Daoy (cell line): ENCODE measurements at places on chromosomes 5 and 9.

DNA sequence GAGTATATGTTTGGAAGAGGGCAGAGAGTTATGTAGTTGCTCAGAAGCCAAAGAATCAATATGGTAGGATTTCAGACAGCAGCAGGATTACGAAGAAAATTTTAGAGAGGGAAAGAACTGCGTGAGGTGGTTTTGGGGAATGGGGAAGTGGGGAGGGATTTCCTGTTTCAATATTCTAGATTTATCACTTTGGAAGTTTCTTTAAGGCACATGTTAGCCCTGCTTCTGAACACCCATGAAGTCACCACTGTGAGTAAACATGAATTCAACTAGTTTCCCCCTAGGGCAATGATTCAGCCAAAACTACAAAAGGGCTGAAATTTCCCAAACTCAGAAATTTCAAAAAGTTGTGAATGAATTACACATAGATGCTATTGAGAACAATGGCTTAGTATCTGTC, 132.2 kb downstream of the EBF1 start:
- peak; percentile 61 for DNase-seq

- no peak for DNase-seq
These were observed 75.3 kb downstream of the ARHGAP26 start for GRCh38 chr5:142845402-142845921.

DNA sequence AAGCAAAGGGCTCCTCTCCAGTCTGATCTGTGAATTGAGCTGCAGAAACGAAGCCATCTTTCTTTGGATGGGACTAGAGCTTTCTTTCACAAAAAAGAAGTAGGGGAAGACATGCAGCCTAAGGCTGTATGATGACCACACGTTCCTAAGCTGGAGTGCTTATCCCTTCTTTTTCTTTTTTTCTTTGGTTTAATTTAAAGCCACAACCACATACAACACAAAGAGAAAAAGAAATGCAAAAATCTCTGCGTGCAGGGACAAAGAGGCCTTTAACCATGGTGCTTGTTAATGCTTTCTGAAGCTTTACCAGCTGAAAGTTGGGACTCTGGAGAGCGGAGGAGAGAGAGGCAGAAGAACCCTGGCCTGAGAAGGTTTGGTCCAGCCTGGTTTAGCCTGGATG, 82.1 kb downstream of the PIK3R1 start:
- no peak for DNase-seq

- peak; percentile 44 for DNase-seq
These were observed 7.3 kb downstream of the GDA start for GRCh38 chr9:72156586-72156985.

- DNase-seq = no peak
These were observed 254.6 kb upstream of the PIK3R1 start for GRCh38 chr5:67960939-67961338.

DNA sequence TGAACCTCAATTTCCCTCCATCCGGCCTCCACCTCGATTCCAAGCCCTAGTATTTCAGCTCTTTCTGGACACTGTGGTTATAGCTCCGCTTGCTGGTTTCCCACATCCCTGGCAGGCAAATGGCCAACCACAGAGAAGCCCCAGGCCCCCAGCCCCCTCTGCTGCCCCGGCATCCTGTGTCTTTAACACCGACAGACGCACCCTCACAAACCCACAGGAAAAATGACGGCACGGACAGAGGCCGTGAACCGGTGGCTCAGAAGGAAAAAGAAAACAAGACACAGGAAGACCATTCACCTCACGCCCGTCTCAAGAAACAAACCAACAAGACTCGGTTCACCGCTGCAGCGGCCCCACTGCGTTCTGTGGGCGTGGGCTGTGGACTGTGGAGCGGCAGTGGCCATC, 1.5 kb upstream of the CLIC3 start:
- no peak for DNase-seq

GRCh38 chr9:13171261-13171660, 108.2 kb downstream of the MPDZ start:
- no peak for DNase-seq

GRCh38 chr5:96350678-96351077, 82.4 kb downstream of the PCSK1 start:
- no peak for DNase-seq

DNA sequence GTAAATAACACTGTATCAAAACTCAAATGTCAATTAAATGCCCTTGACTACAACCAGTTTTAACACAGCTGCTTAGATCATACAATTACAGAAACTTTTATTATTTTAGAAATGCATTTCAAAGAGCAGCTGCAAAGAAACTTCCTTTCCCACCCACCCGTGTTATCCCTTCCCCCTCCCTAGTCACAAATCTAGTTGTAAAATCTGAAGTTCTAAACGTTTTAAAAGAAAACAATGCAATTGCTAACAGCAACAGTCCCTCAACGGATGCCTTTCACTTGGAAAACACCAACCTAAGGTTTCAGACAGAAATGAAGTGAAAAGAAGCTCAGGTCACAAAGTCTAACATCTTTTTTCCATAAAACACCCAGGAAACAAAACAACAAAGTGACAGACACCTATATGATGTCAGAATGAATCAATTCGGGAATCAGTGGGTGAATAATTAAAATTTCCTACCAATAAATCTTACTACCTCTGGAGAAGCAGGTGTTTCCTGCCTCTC, 100.3 kb downstream of the FBXW11 start:
- DNase-seq = no peak

GRCh38 chr5:87526131-87526530, 113.4 kb upstream of the CCNH start:
- no peak for DNase-seq

DNA sequence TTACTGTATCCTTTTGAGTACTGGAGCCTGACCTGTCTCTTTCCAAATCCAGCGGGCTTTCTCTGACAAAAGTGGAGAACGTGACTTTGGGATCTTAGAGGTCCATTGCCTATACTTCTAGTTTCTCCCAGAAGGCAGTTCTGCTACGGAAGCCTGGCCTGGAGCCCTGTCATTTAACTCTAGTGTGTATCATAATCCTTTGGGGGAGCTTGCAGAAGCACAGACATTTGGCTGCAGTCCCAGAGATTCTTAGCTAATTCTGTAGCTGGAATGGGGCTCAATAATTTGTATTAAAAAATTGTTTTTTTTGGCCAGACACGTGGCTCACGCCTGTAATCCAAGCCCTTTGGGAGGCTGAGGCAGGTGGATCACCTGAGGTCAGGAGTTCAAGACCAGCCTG, 3.0 kb downstream of the HARS2 start:
- DNase-seq = no peak

GRCh38 chr9:136398286-136398685, 1.7 kb downstream of the SNAPC4 start:
- no peak for DNase-seq

- no peak for DNase-seq
These were observed 1363.3 kb downstream of the MAT2B start for GRCh38 chr5:164868761-164869160.

DNA sequence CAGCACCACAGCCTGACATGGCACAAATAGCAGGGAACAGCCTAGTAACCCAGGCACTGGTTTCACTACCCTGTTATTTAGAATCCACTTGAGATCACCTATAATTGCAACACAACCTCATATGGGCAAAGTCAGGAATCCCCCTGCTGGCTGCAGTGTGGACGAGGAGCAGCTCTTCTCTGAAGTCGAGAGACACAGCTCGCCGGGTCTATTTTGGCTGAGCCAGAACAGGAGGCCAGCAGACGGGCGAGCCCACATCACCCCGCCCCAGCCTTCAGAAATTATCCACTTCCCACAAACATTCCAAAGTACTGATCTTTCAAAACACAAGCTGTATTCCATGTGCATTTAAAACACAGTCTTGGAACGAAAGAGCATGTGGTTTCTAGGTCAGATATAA, 179.0 kb downstream of the ROR2 start:
- DNase-seq = peak; percentile 86

DNA sequence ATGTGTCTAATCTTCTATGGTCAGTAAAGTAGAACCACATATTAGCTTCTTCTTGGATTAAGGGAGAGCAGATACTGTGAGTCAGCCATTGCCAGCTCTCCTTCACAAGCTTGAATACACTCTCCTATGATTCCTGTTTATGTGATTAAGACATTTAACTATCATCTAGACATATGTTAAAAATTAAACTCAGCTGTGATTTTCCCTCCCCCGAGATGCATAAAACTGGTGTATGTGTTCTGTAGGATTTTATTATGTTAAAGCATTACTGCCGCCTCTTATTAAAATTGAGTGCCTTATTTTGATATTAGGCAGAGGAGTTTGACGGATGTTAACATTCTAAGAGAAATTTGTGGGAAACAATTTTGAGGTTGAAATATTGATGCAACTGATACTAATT, 114.6 kb downstream of the ACTBL2 start:
- no peak for DNase-seq

- DNase-seq = peak; percentile 59
These were observed 112.2 kb downstream of the FOXD1 start for GRCh38 chr5:73336366-73336765.

DNA sequence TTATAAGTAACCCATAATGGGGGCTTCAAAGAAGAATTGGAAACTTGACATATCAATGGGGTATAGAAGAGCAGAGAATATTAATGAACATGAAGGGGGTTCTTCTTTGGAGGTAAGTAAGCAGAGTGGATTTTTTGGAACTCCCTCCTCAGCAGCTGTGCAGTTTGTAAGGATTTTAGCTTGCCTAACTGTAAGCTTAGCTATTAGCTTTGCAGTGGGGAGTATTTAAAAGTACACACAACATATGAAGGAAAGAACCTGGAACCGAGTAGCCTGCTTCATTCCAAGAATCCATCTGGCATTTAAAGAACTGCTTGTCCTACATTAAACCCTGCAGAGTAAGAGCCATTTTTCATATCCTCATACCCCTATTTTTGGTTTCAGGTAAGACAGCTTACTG, 2.2 kb upstream of the PBX3 start:
- DNase-seq = no peak

DNA sequence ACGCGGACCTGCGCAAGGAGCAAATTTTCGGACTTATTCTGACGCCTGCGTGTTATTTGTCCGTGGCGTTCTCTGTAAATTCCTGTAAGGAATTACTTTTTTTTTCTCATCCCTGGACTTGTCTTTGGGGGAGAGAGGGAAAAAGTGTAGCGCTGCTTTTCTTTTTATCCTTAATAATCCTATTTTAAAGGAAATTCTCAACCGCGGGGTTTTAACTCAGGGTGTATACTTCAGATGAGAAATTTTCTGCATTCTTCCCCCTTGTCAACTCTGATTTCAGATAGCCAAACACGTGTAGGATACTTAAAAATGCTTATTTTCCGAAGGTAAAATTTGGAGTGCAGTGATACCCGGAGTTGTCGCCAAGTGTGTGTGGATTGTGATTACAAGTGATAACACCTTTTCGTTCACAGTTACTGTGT, 853 bp downstream of the DCP2 start:
- no peak for DNase-seq

DNA sequence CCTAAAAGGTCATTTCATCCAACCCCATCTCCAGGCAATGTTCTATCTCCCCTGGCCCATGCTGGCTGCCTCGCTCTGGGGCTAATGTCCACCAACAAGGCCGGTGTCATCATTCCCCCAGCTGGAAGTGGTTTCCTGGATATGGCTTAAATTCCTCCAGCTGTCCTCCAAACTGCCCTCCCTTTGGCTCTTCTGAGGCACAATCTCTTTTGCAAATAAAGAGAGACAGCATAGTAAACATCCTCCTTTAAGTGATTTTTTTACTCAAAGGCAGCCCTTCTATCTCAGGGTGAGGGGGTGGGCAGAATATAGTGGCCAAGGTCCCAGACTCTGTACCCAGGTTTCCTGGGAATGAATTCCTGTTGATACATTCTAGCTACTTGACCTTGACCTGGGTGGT, 117.4 kb upstream of the PANK3 start:
- DNase-seq = no peak

- DNase-seq = no peak
These were observed 16.4 kb downstream of the ADAMTS16 start for GRCh38 chr5:5156471-5157082.

DNA sequence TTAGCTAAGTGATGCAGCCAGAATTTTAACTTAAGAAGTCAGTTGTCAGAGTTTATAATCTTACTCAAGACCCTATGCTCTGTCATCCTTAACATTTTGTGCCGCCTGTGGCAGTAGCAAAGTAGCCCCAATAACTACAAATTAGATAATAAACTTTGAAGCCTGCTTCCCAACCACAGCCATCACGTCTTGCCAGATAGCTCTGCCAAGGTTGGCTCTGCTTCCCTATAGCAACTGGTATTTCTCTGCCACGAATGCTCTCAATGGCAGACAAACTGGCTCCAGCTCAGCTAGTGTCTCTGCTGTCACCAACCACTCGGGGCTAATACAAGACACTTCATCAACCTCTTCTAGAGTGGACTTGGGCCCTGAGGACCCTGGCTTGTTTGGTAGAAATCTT, 576.1 kb downstream of the CDH12 start:
- no peak for DNase-seq

GRCh38 chr9:95830768-95831167, 44.7 kb upstream of the ERCC6L2 start:
- DNase-seq = no peak

DNA sequence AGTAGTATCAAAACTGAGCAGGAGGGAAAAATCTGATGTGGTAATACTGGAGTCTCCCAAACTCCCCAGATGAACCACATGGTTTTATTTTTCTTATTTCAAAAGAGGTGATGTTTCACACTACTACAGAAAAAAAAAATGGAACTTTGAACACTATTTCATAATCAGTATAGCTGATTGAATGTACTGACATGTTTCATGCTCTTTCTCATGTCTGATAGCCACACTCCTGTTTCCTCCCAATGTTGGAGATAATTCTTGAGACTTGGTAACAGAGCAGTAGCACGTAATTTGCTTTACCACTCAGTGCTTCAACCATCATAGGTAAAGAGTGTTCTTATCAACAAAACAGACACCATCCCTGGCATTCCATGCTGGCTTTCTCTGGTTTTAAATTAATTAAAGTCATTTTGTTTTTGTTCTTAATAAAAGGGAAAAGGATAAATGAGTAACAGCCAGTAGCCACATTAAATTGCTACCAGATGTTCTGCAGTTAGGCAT, 85.2 kb downstream of the MUSK start:
- DNase-seq = peak; percentile 41

- peak; percentile 38 for DNase-seq
These were observed 154.2 kb upstream of the TSLP start for GRCh38 chr5:110917161-110917875.

- no peak for DNase-seq
These were observed 80.6 kb downstream of the WNK2 start for GRCh38 chr9:93264338-93265125.
